HT-29 (cell line): ENCODE measurements at places on chromosomes 3 and 15. TPM values are rescaled to one million over a fixed set of nuclear protein-coding genes. Genes with fewer than 3 reads are reported as not detected.

The INKA1 gene
- 0.15 TPM in 1 of 2 replicates, not detected in the other for total RNA-seq

The CHST2 gene
- total RNA-seq, result not detected in 2 replicates

The DNAJA4 gene
- total RNA-seq, result 10.2 and 16.0 TPM in 2 replicates

The MNS1 gene
- total RNA-seq, result 4.0 and 6.8 TPM in 2 replicates

The UBP1 gene
- total RNA-seq, result 23.7 and 23.8 TPM in 2 replicates

The KCNAB1 gene
- total RNA-seq, result not detected in 2 replicates

The PARP15 gene
- total RNA-seq, result not detected in 2 replicates

The CGNL1 gene
- 0.29 and 0.36 TPM in 2 replicates for total RNA-seq

DNA sequence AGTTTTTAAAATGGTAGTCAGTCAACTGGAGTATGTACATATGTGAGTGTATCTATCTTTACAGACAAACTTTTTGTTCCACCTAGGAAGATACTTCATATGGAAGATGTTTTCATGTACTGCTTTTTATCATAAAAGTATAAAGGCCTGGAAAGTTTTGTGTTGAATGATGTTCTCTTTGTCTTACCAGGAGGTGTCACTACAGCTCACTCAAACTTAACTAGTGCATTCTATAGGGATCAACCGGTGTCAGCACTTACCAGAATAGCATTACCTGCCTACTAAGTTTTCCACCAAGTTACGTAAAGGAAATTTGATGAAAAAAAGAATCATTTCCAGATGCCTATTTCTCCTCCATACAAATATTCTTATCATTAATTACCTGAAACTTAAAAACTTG is 522.6 kb upstream of the SEMA6D start:
- peak; percentile 47 for DNase-seq

- DNase-seq, result no peak
Observed at GRCh38 chr15:66740802-66741201, 38.8 kb downstream of the SMAD6 start.

DNA sequence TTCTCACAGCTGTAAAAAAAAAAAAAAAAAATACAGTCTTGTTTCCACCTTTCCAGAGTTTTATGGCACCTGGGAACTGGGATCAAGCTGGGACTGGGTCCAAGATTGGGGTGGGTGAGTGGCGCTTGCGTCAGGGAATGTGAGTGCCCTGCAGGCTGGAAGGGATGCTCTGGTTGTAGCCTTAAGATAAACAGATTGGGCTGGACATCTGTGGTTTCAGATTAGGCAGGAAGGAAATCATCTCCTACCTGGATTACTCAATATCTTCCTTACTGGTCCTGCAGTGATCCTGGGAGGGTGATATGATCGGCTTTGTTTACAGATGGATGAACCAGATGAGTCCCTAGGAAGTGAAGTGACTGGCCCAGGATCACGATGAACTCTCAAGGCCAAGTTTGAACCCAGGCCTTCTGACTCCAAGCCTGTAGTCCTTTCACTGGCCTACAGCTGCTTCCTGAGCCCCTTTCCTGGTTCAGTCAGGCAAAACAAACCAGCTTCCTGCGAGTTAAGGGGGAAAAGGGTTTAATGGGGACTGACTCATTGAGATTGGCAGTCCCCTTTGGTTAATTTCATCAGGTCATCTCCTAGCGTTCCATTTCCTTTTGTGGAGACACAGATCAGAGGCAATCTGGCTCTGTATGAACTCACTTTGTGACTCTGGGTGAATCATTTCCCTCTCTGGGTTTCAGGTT is 179.8 kb downstream of the THSD4 start:
- DNase-seq, result peak; percentile 80

DNA sequence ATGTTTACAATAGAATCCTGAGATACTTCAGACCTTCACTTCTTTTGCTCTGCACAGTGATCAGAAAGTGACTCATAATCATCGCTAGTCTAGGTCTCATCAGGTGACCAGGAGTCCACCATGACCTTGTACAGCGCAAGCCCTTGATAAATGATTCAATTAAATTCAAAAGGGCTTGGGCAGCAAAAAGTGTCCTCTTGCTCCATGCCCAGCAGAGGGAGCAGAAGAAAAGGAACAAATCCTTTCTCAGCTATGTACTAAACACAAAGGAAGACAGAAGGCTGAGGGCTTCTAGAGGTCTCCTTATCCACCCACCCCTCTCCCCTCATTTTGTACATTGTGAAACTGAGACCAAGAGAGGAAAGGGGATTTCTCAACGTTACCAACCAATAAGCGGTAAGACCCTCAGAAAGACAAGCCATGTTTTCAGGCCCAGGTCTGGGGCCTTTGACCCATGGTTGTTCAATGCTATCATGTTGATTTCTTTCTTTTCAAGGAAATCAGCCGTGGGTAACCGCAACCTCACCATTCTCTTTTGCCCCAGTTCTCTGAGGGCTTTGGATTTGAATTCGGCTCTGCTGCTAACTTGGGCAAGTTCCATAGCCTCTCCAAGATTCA is 74.8 kb downstream of the AQP9 start:
- DNase-seq, result peak; percentile 66

GRCh38 chr3:44058022-44058867 is 183.4 kb upstream of the TOPAZ1 start:
- no peak for DNase-seq

GRCh38 chr15:59437817-59438624 is at the start of gene FAM81A:
FAM81A (plus strand) TSS chr15:59438186; CDS start chr15:59458627, 20,441 bp downstream.
- DNase-seq, result peak; percentile 79

DNA sequence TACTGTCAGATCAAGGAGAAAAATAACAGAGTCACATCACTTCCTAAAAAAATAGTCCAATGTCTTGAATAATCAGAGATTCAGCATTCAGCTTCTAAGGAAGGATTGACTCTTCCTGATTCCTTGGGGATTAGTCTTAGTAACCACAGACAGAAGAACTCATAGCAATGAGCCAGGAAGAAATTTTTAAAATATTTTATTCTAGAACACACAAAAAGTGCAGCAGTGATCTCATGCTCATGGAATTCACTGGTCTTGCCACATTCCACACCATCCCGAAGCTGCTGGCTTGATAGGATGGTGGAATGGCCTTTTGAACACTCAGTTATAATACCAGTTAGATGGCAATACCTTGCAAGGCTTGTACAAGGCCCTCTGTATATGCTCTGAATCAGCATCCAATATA is 43.0 kb upstream of the ABI3BP start:
- peak; percentile 78 for DNase-seq

DNA sequence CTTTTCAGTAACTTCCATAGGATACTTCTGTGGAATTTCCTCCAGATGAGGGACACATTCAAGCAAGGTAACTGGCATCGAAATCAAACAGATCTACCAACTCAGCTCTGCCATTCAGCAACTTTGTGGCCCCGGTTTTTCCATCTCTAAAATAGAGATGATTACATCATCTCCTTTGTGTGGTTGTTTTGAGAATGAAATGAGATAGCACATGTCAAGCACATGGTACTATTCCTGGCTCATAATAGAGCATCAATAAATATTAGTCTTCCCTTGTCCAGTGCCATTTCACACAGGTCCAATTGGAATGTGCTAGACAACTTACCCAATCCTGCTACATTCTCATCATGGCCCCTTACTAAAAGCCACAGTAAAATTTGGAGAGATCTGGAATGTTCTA is 24.2 kb upstream of the TM4SF4 start:
- DNase-seq, result no peak

- DNase-seq, result no peak
Observed at GRCh38 chr3:69031635-69032034, 18.2 kb upstream of the EOGT start.

- DNase-seq, result no peak
Observed at GRCh38 chr3:42140665-42141203, 49.6 kb downstream of the TRAK1 start.

GRCh38 chr15:73296609-73297353 is 72.0 kb downstream of the HCN4 start:
- DNase-seq, result no peak

- DNase-seq, result no peak
Observed at GRCh38 chr3:88657459-88657858, 450.0 kb upstream of the EPHA3 start.

DNA sequence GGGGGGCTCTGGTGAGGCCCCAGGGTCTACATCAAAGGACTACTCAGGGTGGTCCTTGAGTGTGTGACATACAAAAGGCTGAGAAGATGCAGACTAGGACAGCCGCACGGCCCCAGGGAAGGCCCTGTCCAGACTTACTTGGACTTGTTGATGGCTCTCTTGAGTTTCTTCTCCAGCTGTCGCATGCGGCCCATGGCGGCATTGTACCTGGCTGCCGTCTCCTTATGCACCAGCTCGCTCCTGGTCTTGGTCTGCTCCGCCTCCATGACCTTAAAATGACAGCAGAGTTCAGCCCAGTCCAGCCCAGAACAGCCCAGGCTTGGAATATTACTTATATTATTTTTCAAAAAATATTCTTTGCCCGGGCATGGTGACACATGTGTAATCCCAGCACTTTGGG is 56.0 kb downstream of the CAPN7 start:
- no peak for DNase-seq

- DNase-seq, result no peak
Observed at GRCh38 chr3:17752876-17753631, 10.6 kb upstream of the TBC1D5 start.

DNA sequence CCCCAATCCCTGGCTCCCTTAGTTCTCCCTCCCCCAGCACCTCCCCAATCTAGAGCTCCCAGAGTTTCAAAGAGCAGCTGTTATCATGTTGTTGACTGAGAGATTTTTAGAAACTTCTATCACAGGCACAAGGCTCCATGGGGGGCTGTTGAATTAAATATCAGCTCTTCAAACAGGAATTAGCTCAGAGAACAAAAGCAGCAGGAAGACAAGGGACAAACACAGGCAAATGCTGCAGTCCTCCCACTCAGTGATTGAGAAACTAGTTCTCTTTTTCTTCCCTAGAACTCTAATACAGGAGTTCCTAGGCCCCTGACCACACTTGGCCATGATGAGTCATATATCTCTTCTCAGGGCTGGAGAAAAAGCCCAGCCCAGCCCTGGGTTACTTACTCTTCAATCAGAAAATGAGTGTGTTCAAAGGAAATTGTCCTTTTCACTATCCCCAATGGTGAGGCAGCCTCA is 262.1 kb downstream of the IGSF11 start:
- no peak for DNase-seq

DNA sequence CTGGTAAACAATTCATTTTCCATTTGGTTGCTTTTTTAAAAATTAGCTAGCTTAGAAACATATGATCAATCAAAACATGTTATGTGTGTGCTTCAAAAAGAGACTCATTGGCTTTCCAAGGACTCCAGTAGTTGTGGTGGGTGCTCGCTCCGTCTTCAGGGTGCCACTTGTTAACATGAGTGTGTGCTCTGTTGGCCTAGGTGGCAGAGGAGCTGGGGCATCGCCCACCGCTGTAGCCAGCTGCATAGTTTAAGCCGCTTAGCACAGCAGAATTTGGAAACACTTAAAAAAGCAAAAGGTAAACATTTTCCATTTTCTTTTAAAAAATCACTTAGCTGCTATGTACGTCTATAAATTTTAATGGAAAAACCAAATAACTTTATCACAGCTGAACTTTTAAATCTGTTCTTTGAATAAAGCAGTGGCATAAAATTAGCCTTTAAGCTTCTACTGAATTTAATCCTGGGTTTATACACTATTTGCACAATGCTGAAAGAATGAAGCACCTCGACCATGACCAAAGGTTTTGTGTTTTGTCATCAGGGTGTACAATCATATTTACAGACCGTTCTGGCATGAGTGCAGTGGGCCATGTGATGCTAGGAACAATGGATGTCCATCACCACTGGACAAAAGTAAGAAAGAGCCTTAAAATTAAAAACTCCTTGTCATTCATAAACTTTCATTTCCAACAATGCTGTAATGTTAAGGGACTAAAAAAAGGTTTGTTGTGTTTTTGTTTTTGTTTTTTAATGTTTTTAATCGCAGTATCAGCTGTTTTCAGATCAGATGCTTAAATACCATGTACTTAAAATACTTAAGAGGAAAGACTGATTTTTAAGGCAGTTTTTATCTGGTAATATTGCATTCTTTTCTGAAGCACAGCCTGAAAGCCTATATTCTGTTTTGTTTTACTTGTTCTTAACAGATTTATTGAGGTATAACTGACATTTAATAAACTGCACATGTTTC is 57.9 kb downstream of the TCAIM start:
- no peak for DNase-seq

GRCh38 chr3:53816425-53816824 is 29.8 kb downstream of the CHDH start:
- DNase-seq, result no peak

DNA sequence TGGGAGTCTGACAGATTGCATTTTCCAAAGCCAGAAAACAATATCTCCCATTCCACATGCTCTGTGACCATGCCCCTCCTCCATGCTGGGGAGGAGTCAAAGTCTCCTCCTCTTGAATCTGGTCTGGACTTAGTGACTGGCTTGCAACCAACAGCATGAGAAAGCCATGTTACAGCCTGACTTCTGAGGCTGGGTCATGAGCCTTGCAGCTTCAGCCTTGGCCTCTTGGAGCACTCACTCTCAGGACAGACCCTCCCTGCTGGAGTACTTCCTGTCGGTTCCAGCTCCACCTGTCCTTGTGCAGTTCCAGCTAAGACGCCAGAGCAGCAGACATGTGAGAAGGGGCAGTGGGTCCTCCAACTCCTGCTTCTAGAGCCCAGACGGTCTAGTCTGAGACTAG is 49.7 kb upstream of the RBSN start:
- DNase-seq, result peak; percentile 51

GRCh38 chr3:155609586-155609985 is 135.3 kb downstream of the PLCH1 start:
- DNase-seq, result no peak

- DNase-seq, result no peak
Observed at GRCh38 chr3:123861081-123861836, 22.9 kb downstream of the MYLK start.

- DNase-seq, result no peak
Observed at GRCh38 chr3:65596571-65597225, 442.0 kb downstream of the MAGI1 start.

GRCh38 chr3:157376603-157377300 is 59.9 kb upstream of the PTX3 start:
- no peak for DNase-seq

DNA sequence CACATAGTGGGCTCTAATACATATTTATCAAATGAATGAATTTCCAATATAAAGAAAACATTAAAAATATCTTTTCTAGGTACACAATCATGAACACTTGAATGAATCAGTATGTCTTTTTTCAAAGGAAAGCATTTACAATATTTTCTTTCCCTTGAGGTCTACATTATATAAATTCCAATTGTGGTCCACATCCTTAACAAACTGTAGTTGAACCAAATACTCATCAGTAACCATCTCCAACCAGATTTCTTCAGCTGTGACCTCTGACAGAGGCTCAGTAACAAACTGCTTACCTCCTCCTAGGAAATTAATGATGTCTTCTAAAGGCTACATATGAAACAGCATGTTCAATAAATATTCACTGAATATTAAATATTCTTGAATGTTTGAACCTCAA is 58.8 kb downstream of the CFAP20DC start:
- DNase-seq, result no peak

- DNase-seq, result no peak
Observed at GRCh38 chr3:19632099-19633074, 301.6 kb downstream of the EFHB start.

DNA sequence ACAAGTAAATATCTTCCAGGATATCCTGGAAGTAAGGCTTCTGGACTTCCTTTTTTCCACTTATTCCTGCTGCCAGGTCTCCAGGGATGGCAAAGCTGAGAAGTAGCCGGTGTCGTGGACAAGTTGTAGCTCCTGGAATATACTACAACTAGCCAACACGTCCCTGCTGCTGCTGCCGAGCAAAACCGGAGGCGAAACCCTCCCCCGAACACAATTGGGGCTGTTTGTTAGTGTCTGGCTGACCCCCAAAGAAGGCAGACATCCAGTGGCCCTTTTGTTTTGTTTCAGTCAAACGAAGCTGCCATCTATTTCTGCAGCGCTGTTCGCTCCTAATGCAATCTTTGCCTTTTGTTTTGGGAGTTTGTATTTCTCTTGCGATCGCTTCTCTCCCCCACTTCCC is 45.3 kb upstream of the EIF5A2 start:
- DNase-seq, result no peak

GRCh38 chr3:97971679-97972567 is at the start of gene RIOX2:
RIOX2 (minus strand) TSS chr3:97972431; CDS start chr3:97967593, 4,838 bp downstream.
- peak; percentile 91 for DNase-seq
